ENCODE measurements at places on chromosomes 7 and 10. TPM values are rescaled to one million over a fixed set of nuclear protein-coding genes. Genes with fewer than 3 reads are reported as not detected.

The AMPH gene
- 16.2 TPM for polyA plus RNA-seq

DNA sequence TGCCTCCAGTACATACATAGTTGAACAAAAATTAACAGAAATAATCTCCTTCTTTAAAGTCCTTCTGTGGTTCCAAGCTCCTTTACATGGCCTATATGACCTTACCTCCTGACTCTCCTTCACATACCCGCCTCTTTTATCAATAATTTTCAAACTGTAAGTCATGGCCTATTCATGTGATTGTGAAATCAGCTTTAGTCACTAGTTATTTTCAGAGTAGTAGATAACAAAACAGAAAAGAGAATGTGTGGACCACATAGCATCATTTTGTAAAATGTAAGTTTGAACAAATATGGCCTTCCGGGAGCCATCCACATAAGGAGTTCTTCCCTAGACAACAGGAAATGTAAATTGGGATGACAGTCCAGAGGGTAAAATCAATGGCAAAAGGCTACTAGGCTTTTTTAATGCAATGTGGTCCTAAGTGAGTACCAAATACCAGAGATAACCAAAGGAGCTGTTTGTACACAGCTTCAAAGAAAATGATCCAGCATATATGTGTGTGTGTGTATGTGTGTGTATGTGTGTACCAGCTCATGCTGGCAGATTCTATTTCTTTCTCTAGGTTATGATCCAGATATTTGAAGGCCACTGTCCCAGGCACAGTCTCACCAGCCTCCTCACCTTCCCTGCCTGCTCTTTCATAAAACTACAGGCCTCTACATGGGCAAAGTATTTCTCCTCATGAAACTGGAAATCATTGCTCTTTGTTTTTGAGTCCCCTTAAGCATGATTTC, 12.3 kb upstream of the FAM133B start:
- no peak for DNase-seq

DNA sequence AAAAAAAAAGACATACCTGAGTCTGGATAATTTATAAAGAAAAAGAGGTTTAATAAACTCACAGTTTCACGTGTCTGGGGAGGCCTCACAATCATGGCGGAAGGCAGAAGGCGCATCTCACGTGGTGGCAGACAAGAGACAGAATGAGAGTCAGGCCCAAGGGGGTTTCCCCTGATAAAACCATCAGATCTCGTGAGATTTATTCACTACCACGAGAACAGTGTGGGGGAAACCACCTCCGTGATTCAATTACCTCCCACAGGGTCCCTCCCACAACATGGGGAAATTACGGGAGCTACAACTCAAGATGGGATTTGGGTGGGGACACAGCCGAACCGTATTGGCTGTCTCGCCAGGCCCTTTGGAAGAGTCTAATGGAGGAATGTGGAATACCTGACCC, 9.0 kb upstream of the MAFK start:
- DNase-seq = no peak

DNA sequence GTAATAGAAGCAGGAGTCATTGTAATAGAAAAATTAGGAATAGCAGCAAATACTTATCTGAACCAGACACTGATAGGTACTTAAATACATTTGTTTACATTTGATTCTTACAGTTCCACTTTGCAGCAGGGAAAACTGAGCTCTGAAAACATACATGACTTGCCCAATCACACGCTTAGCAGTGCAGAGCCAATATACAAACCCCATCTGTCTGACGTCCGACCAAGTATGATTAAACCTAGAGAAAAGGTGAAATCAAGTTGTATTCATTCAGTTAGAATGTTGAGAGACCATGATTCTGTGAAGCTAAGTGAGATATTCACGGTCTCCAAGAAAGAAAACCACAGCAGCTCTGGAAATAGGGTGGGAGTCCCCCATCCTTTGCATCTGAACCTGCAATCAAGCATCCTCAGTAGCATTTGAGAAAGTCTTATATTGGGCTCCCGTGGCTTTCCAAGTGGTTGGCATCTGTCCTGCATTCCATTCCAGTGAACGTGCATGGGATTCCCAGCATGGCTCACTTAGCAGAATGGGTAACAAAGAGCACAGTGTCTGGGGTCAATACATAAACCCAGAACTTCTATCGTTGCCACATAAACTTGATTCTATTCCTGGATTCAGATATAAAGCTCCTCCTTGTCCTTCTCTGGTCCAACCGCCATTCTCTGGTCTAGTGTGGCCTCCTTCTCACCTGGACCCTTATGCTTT, 148.7 kb upstream of the RSU1 start:
- DNase-seq = no peak

The ASZ1 gene
- polyA plus RNA-seq = not detected

The UTF1 gene
- polyA plus RNA-seq = not detected

GRCh38 chr10:23070913-23071218, 24.5 kb upstream of the MSRB2 start:
- no peak for DNase-seq

DNA sequence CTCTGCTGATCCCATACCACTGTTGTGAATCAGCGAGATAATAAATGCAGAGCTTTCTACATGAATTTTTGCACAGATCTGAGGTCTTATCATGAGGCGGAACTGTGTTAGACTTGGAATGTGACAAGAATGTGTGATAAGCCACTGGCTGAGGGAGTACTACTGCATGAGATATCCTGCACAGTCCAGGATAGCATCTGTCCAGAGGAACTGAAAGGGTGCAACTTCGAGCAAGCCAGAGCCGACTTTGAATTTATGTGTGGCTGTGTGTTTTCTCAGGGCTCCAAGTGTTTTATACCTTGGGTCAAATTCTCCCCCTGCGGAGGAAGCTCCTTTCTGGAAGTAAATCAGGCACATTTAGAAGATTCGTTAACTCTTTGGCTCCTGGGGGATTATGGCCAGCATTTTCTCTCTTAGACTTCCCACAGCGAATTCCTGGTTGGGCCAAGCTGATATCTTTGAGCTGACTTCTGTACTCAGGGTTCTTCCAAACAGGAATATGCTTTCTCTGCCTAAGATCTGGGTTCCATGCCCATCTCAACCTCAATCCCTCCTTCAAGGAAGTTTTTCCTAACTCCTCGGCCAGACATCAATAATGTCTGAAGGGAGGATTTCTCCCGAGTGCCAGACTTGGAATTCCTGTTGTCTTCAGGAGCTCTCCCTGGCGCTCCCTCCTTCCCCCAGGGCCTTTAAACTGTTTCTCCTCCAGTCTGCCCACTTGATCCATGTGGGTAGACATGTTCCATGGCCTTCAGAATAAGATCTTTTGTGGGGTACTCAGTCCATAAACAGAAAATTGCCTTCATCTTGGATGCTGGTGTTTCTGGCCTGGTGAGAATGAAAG, 2.5 kb upstream of the MEST start:
- no peak for DNase-seq

The BCCIP gene
- polyA plus RNA-seq = 89.6 TPM

The NACAD gene
- 9.8 TPM for polyA plus RNA-seq

GRCh38 chr7:150738092-150738491, 874 bp downstream of the GIMAP5 start:
- no peak for DNase-seq

The PRSS1 gene
- polyA plus RNA-seq = not detected

DNA sequence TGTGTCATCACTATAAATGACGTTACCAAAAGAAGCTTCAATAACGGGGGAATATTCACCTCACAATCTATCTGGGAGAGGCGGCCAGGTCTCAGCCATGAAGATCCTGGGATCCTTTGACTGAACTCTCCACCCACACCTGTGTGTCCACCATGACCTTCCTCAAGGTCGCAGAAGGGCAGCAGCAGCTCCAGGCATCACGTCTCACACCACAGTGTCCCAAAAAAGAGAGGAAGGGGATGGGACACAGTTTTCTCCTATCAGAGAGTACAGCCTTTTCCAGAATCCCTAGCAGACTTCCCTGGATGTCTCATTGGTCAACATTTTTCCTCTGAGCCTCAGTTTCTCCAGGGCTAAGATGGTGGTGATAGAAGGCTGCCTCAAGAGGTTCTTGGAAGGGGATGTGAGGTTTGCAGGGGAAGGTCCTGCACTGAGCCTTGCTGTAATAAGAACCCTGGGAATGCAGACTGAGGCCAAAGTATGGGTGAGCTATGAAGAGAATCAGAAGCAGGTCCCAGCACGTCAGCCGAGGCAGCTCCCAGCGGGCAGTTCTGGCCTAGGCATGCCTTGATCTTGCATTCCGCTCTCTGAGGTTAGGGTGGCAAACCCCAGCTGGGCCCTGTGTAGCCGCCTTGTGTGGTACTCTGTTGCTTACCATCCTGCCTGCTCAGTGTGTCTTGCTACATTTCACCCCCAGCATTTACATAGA, 63.8 kb downstream of the COL26A1 start:
- no peak for DNase-seq

DNA sequence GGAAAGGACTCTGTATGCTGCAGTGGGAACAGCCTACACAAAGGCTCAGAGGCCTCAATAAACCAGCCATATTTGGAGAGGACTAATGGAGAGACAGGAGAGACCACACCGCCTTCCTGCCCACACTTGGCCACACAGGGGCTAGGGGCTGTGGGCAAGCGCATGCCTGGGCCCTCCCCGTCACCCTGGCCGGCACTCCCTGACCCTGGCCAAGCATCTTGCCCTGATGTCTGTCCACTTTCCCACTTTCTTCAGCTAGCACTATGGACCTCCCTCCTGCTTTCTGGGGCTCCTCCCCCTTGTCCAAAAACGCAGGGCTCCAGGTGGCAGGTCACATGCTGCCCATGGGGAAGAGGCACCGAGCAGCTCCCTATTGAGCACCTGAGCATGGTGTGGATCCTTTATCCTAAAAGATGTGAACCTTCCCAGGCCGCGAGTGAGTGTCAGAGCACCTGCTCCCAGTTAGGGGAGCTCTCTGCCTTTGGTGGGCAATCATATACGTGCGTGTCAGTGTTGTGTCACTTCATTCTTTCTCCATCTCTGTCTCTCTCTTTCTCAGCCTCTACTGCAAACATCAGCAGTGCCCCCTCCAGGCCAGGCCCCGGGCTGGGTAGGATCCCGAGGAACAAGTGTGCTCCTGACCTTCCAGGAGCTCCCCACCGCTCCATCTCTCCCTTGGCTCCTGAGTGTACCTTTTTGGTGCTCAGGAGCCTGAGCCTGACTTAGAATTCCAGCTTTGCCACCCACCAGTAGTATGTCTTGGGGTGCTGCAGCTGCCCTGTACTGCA, 74.0 kb downstream of the ZMIZ1 start:
- no peak for DNase-seq

The CNPY1 gene
- polyA plus RNA-seq = not detected

- no peak for DNase-seq
Observed at GRCh38 chr10:31953080-31953479, 24.4 kb upstream of the ARHGAP12 start.

The UBE2D4 gene
- 22.8 TPM for polyA plus RNA-seq

- DNase-seq = no peak
Observed at GRCh38 chr10:15169555-15170401, 1.3 kb upstream of the NMT2 start.

DNA sequence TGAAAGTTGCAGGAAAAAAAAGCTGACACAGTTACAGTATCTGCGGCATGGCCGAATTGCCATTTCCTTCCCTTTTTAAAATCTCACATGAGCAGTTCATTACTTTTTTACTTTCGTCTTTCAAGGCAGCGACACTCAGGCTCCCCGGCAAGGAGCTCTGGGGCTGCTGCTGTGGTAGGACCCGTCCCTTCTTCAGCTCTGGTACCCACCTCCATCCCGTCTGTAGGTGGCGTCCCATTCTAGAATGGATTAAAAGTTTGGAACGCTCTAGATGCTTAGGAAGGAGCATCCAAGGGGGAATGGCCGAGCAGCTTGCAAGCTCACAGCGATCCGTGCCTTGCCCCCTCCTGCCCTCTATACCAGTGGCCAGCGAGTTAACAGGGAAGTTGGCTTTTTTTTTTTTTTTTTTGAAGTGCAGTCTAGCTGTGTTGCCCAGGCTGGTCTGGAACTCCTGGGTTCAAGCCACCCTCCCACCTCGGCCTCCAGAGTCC, 22.8 kb upstream of the TTYH3 start:
- no peak for DNase-seq

The COL26A1 gene
- polyA plus RNA-seq = 26.3 TPM

The SLC18A3 gene
- polyA plus RNA-seq = not detected

DNA sequence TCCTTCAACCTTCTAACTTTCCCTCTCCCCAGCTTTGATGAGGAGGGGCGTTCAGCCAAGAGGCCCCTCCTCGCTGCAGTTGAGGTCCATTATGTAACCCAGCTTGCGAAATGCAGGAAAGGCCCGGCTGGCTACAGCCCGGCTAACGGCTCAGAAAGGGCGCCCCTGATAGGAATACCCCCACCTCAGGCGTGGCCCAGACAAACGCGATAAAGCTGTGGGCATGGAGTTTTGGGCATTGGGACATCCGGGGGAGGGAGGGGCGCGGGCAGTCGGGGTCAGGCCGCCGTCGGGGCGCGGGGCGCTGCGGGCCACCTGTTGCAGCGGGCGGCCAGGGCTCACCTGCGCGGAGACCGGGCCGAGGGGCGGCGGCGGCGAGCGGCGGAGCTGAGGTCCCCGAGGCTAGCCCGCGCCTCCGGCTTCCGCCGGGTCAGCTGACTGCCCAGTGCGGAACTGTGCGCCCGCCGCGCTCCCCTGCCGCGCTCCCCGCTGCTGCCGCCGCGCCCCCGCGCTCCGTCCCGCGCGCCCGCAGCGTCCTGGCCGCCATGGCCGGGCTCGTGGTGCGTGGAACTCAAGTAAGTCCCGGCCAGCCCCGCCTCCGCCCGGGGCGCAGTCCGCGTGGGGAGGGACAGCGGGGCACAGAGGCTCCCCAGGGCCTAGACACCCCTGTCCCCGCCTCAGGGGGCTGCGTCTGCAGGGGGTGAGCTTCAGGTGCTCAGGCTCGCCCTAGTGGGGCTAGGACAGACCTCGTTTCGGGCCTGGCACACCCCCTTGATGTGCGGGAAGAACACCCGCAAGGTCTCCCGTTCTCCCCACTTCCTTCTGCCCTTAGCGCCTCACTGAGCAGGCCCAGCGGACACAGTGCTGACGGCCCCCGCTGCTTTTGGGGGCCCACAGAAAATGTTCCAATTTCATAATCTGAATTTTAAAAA, at the start of gene LRMDA:
TSS of gene LRMDA (plus strand) at position 445 of the 932 bp plus-strand sequence.
- DNase-seq = no peak

GRCh38 chr10:75236178-75236825, 545 bp upstream of the COMTD1 start:
- no peak for DNase-seq

GRCh38 chr10:7551950-7552716, 114.6 kb downstream of the ITIH5 start:
- no peak for DNase-seq
